ENCODE measurements at places on chromosomes 6 and 20. TPM values are rescaled to one million over a fixed set of nuclear protein-coding genes. Genes with fewer than 3 reads are reported as not detected.

GPR6 gene
- not detected for total RNA-seq

SYNJ2 gene
- 22.2 TPM for total RNA-seq

TP53TG5 gene
- not detected for total RNA-seq

TAGAP gene
- not detected for total RNA-seq

FLRT3 gene
- total RNA-seq: 60.4 TPM

PRICKLE4 gene
- 4.9 TPM for total RNA-seq

E2F3 gene
- total RNA-seq: 33.2 TPM

PSORS1C1 gene
- total RNA-seq: not detected

SCRT2 gene
- total RNA-seq: not detected

OR11A1 gene
- total RNA-seq: not detected

GPLD1 gene
- total RNA-seq: 7.4 TPM

GRCh38 chr6:37625591-37626374, 71.9 kb downstream of the MDGA1 start:
- peaks cover 53% of the 10 kb centered on the region for H3K27me3 ChIP-seq
- no peaks in the 10 kb centered on the region for H3K4me1 ChIP-seq
- no peak for DNase-seq
- no peak overlapping the region for H3K4me3 ChIP-seq
- no peaks in the 10 kb centered on the region for H3K36me3 ChIP-seq

DNA sequence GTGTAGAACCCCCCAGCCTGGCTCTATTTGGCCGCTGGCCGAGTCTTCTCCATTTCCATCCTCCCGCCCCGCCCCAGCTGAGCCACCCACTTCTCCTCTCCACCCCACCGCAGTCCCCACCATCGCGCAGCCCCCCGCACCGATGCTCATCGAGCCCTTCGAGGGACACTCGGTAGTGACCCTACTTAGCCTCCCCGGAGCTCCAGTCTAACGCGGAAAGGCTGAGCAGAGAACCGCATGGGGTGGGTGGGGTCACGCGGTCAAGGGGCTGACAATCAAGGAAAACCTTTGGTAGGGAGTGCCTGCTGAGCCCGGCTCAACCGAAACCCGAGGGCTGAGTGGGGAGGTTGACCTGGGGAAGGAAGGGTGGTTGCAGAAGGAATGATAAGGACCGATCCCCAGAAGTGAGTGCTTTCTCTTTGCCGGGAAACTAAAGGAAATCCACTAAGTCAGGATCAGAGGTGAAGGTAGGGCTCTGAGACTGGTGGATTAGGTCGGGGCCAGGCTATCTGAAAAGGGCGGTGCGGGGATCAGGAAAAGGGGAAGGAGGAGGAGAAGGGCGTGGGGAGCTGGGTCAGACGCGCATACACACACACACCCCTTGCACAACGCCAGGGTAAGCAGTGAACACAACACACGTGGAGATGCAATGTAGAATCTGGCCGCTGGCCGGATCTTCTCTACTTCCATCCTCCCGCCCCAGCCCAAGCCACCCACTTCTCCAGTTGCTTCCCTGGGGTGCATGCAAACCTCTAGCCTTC, 49.8 kb downstream of the CPXM1 start:
- no peak for DNase-seq
- peak overlapping the region; percentile 39 for H3K27ac ChIP-seq
- peaks cover 80% of the 10 kb centered on the region for H3K27me3 ChIP-seq
- H3K36me3 ChIP-seq: no peaks in the 10 kb centered on the region

- no peaks in the 10 kb centered on the region for H3K27me3 ChIP-seq
- no peaks in the 10 kb centered on the region for H3K4me1 ChIP-seq
- DNase-seq: no peak
- H3K4me3 ChIP-seq: no peak overlapping the region
Observed at GRCh38 chr20:50562262-50562701, 52.1 kb downstream of the PTPN1 start.

- DNase-seq: no peak
- H3K36me3 ChIP-seq: peaks cover 25% of the 10 kb centered on the region
- H3K4me3 ChIP-seq: no peak overlapping the region
- H3K27me3 ChIP-seq: no peaks in the 10 kb centered on the region
Observed at GRCh38 chr6:56637640-56638039, 5.0 kb downstream of the DST start.

GRCh38 chr6:51585264-51585663, 502.1 kb downstream of the PKHD1 start:
- H3K27ac ChIP-seq: no peak overlapping the region
- H3K36me3 ChIP-seq: no peaks in the 10 kb centered on the region
- no peak for DNase-seq
- no peaks in the 10 kb centered on the region for H3K4me1 ChIP-seq
- H3K27me3 ChIP-seq: no peaks in the 10 kb centered on the region
- H3K4me3 ChIP-seq: no peak overlapping the region

DNA sequence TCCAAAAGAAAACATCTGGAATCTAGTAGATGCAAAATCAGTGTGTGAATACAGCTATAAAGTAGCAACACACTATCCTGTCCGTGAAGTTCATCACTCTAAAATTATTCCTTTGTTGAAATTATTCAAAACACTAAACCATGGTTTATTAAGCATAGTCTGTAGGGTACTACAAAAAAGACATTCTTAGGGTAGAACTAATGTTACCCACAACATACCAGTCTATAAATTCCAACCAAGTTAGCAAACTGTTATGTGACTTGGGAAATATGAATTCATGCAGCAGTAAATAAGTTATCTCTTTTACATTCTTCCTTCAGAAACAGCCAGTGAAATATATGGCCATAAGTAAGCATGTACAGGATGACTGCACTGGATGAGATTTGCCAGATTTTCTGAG, 580.3 kb upstream of the ADGRB3 start:
- H3K36me3 ChIP-seq: no peaks in the 10 kb centered on the region
- DNase-seq: no peak
- no peak overlapping the region for H3K27ac ChIP-seq
- no peak overlapping the region for H3K4me3 ChIP-seq
- no peaks in the 10 kb centered on the region for H3K27me3 ChIP-seq

DNA sequence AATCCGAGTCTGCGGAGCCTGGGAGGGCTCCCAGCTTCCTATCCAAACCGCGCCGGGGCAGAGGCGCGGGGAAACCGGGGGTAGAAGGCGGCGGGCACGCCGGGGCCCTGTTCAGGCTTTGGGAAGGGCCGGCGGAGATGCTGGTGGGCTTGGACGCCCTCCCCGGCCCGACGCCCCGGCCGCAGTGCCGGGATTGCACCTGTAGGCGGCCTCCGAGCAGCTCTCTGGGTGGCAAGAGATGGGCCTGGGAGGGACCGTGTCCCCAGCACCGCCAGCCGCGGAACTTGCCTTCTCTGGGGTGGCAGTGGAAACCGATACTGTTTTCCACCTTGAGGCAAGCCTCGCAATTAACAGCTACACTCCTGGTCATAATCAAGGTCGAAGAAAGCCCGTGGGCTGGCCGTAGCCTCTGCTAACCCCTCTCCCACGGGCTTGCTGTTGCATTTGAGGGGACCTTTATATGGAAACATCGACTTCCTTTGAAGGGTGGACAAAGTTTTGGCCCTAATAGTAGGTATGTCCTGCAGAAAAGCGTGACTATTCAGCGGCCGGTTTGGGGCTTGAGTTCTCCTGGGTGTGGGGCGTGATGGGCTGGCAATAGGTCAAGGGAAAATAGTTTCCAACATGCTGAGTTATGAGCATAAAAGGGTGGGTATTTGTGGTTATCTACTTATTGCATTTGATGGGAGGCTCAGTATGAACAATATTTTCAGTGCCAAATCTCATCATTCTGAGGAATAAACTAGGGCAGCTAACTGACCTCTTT, 1.1 kb upstream of the JAG1 start:
- H3K4me3 ChIP-seq: peak overlapping the region; percentile 80
- no peaks in the 10 kb centered on the region for H3K27me3 ChIP-seq
- H3K36me3 ChIP-seq: peaks cover 18% of the 10 kb centered on the region
- H3K27ac ChIP-seq: peak overlapping the region; percentile 92

- DNase-seq: no peak
- no peak overlapping the region for H3K27ac ChIP-seq
- peaks cover 5% of the 10 kb centered on the region for H3K4me1 ChIP-seq
- H3K36me3 ChIP-seq: peaks cover 3% of the 10 kb centered on the region
Observed at GRCh38 chr6:57085471-57085870, 4.5 kb upstream of the ZNF451 start.

GRCh38 chr20:45254383-45255262, at the start of gene SLPI:
Gene SLPI (minus strand): TSS chr20:45254564. CDS start chr20:45254543, 21 bp downstream.
- peaks cover 6% of the 10 kb centered on the region for H3K4me1 ChIP-seq
- no peak within 1 kb of the TSS for H3K4me3 ChIP-seq
- no peaks in the 10 kb centered on the region for H3K36me3 ChIP-seq
- H3K27ac ChIP-seq: peak within 1 kb of the TSS; percentile 18
- DNase-seq: no peak

GRCh38 chr6:166008441-166009369, 158.9 kb downstream of the TBXT start:
- H3K27me3 ChIP-seq: peaks cover 76% of the 10 kb centered on the region
- peak; percentile 30 for DNase-seq
- H3K36me3 ChIP-seq: no peaks in the 10 kb centered on the region
- peaks cover 14% of the 10 kb centered on the region for H3K4me1 ChIP-seq
- no peak overlapping the region for H3K27ac ChIP-seq

DNA sequence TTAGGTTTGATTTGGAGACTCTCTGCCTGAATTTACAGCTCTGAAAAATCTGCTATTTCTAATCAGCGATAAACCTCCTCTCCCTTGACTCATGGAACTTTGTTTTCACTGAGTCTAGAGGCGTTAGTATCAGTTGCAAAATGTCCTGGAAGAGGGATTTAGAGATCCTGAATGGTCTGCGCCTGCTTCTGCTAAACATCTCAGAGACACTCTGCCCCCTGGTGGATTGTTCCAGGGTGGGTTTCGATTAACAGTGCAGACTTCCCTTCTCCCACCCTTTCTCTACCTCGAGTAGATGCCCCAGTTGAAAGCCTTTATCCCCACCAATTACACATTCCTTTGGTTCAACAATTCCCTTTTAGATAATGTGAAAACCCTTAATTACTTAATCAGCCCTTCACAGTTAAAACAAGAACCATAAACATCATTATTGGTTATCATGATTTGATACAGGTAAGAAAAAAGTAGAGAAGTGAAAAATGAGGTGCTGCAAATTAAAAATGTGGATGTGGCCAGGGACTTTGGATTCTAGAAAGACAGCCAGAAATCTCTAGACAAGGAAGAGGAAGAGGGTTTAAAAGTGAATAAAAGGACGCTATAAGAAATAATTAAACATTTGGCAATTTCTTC, 5.5 kb downstream of the HTR1B start:
- no peaks in the 10 kb centered on the region for H3K36me3 ChIP-seq
- peaks cover 7% of the 10 kb centered on the region for H3K4me1 ChIP-seq
- no peak overlapping the region for H3K27ac ChIP-seq
- peak; percentile 64 for DNase-seq
- H3K27me3 ChIP-seq: peaks cover 22% of the 10 kb centered on the region

DNA sequence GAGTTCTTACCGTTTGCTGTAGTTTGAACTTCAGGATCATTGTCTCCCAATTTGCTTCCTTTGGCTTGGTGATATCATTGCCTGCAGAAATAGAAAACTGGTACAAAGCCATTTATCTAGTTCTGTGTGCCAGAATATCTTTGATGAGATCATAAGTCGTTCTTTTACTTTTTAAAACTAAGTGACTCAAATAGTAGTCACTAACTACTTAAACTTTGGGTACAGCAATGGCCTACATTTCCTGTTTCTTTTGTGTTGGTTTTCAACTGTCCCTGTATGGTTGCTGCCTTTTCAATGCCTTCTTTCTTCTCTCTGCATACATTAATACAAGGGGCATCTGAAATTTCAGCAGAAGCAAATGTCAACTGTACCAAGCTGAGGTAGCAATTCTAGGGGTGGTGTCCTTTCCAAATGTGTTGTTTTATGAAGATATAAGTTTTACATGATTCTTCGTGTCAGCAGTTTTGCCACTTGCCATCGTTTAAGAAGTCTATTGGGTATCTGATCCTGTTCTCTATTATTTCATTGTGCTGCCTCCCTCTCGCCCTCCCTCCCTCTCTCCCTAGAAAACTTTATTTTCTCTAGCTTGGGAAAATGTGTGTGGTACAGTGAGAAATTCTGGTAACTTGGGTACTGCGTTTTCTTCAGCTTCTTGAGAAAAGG, 238.5 kb downstream of the FARS2 start:
- H3K4me1 ChIP-seq: peaks cover 9% of the 10 kb centered on the region
- DNase-seq: no peak
- no peak overlapping the region for H3K4me3 ChIP-seq
- no peak overlapping the region for H3K27ac ChIP-seq
- no peaks in the 10 kb centered on the region for H3K27me3 ChIP-seq
- H3K36me3 ChIP-seq: no peaks in the 10 kb centered on the region

- no peaks in the 10 kb centered on the region for H3K36me3 ChIP-seq
- H3K27me3 ChIP-seq: no peaks in the 10 kb centered on the region
- peak; percentile 56 for DNase-seq
- peak within 1 kb of the TSS; percentile 92 for H3K4me3 ChIP-seq
- peaks cover 36% of the 10 kb centered on the region for H3K4me1 ChIP-seq
- H3K27ac ChIP-seq: peak within 1 kb of the TSS; percentile 93
Observed at GRCh38 chr6:24357336-24358218, at the start of gene DCDC2. Gene DCDC2 (minus strand): TSS chr6:24358059. CDS start chr6:24357750, 309 bp downstream.

- DNase-seq: no peak
- no peak overlapping the region for H3K4me3 ChIP-seq
- no peaks in the 10 kb centered on the region for H3K36me3 ChIP-seq
- H3K27me3 ChIP-seq: peaks cover 63% of the 10 kb centered on the region
- no peaks in the 10 kb centered on the region for H3K4me1 ChIP-seq
Observed at GRCh38 chr6:37638414-37639341, 59.0 kb downstream of the MDGA1 start.

GRCh38 chr6:39077882-39078594, 29.5 kb downstream of the GLP1R start:
- no peak overlapping the region for H3K27ac ChIP-seq
- H3K27me3 ChIP-seq: peaks cover 9% of the 10 kb centered on the region
- no peak for DNase-seq
- H3K4me1 ChIP-seq: peaks cover 2% of the 10 kb centered on the region

GRCh38 chr6:159307246-159307790, 138.1 kb downstream of the FNDC1 start:
- H3K4me3 ChIP-seq: no peak overlapping the region
- no peaks in the 10 kb centered on the region for H3K4me1 ChIP-seq
- no peaks in the 10 kb centered on the region for H3K36me3 ChIP-seq
- H3K27ac ChIP-seq: no peak overlapping the region
- no peak for DNase-seq
- peaks cover 4% of the 10 kb centered on the region for H3K27me3 ChIP-seq

- no peaks in the 10 kb centered on the region for H3K27me3 ChIP-seq
- no peak overlapping the region for H3K27ac ChIP-seq
- H3K4me3 ChIP-seq: no peak overlapping the region
- peaks cover 15% of the 10 kb centered on the region for H3K4me1 ChIP-seq
- H3K36me3 ChIP-seq: no peaks in the 10 kb centered on the region
Observed at GRCh38 chr20:12838261-12838866, 170.4 kb upstream of the SPTLC3 start.

DNA sequence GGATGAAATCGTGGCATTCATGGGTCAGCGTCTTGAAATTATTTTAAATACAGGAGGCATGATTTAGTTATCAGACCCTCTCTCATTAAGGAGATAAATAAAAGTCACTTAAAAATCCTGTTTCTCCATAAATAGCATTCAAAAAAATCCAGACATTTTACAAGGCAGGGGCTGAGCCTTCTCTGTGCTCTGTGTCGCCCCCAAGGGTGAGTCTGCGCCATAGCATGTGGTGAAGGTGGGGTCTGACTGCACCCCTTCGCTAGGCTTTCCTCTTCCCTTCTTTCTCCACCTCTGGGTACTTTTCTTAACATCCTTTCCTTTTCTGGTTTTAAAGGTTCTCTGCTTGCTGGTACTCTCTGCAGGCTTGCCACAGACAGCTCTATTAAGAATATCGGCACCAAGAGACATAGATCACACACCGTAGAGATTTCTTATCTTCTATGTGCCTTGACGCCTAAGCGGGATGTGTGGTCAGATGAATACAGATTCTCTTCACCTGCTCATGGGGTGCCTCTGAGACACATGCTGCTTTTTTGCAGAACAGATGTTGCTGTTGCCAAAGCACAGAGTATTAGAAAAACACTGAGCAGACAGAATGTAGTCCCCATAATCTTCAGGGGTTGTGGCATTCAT, 20.1 kb upstream of the FAM209A start:
- no peaks in the 10 kb centered on the region for H3K4me1 ChIP-seq
- H3K27me3 ChIP-seq: no peaks in the 10 kb centered on the region
- no peak overlapping the region for H3K4me3 ChIP-seq

Data from progenitor cell of endocrine pancreas (in vitro differentiated cells).